Cardiac muscle cell (in vitro differentiated cells and primary cell): ENCODE measurements at places on chromosomes 6 and 20.

DNA sequence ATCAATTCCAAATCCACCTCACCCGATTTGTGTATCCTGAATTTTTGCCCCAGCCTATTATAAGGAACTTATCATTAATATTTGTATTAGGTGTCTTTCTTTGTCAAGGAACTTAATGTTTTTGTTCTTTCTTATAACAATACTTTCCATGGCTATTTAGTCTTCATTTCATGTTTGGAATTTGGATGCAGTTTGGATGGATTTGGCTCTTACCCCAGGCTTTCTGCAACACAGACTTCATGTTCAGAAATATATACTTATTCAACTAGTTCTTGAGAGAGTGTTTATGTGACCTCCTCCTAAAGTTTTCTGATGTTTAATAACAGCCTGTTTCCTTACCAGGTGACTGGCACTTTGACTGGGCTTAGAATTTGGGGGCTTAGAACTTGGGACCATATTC lies 35.9 kb upstream of the TOX2 start:
- no peak for DNase-seq

DNA sequence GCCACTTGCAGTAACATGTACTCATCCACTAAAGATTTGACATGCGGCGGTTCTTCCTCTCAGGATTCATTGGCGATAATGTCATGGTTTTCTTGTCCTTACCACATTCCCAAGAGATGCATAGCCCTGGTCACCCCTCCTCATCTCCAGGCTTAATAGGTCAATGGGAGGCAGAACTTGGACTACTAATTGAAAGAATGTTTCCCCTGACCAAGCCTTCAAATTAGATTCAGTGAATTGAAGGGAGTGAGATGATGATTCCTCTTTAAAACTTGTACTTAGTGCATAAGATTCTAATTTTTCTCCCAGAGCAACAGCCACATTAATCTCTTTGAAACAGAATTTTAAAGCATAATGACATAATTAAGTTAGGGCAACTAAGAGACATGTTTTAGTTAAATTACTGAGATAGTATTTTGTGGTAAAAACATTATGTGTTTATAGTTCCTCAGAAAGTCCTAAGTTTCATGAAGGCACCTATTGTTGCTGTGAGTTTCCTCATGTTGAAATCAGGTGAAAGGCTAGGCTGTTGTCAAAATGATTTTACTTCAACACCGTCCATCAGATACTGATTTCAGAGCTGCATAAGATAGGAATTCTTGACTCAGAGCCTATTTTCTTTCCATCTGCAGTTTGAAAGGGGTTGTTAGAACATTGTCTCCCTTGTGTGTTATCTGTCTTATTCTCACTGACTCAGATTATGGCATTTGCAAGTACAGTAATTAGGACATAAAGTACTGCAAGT lies 48.5 kb downstream of the STK4 start:
- peak; percentile 87 for DNase-seq

GRCh38 chr6:3258201-3258600 lies 546 bp upstream of the PSMG4 start:
- DNase-seq, result no peak

DNA sequence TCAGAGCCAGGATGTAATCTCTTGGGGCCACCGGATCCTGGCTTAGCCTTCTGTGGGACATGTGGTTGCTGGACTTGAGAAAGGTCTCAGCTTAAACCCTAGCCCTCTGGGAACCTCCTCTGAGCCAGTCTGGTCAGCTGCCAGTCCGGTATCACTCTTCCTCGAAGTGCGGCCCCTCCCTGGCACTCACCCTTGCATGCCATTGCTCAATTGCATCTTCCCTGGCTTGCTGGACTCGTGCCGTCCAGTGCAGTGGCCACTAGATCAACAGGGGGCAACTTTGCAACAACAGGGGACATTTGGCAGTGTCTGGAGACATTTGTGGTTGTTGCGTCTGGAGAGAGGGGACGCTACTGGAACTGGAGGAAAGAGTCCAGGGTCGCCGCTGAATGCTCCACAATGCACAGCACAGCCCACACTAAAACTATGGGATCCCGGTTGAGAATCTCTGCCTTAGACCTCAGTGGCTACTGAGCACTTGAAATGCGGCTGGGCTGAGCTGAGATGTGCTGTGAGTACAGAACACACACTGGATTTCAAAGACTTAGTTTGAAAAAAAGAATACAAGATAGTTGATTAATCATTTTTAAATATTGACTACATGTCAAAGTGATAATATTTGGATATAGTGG lies 152.1 kb downstream of the TFAP2C start:
- DNase-seq, result no peak

GRCh38 chr20:25273046-25273445 lies 25.2 kb downstream of the PYGB start:
- DNase-seq, result no peak

- DNase-seq, result peak; percentile 28
These were observed 97.4 kb downstream of the SNX5 start for GRCh38 chr20:17871181-17871580.

DNA sequence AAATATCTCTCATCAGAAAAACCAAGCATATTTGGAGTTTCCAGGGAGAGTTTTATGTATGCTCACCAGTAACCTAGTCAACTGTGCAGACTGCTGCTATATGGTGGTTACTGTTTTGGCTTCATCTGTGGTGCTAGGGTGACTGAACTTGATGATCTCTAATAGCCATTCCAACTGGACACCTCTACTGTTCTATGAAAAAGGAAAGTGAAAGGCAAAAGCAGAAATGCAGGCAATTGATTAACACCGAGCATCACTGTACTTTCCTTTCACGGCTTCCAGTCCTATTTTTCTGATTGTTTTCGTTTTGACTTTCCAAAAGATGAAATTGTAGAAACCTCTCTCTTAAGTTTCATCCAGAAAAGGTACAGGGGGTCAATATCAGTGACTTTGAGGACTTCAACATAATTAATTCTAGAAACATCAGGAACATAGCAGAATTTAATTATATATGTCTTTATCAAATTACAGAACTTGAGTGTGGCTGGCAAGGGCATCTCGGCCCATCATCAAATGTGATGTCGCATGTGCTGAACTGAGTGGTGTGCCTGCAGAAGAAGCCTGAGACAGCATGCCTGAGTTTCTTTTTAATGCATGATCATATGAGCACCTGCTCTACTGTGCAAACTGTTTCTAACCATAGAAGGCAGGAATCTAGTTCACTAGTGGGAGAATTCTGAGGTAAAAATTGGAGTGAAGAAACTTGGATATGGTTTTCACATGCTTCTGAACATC lies 464.3 kb upstream of the FLRT3 start:
- no peak for DNase-seq

DNA sequence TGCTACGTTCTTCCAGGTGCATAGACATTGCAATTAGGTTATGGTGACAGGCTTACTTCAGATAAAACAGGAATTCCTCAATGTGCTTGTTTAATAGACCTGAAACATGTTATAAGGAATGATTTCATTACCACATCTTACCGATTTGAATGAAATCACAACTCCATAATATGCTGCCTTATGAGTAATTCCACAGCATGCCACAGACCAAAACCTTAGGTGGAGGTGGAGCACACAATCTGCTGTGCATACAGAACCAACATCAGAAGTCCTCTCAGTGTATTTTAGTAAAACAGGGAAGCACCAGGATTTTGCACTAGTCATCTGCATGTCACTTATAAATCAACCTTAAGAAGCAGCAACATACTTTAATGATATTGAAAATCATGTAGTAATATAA lies 148.9 kb upstream of the TSHZ2 start:
- DNase-seq, result no peak
